ENCODE measurements at places on chromosomes 7 and 10.

DNA sequence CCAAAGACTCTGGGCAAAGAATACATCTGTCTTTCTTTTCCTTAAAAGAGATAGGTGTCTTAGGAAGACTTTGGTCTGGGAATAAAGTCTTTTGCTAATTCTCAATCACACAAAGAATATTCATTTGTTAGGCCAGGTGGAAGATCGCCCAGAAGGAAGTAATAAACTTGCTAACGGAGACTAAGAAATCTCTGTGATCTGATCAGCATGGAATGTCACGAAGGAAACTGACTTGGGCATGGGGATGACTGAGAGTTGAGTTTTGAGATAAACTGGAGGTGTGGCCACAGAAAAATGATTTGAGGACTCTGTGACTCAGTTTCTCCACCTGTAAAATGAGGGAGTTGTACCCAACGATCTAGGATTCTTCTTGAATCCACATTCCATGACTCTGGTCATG is 161.1 kb upstream of the SVIL start:
- no peak for DNase-seq

GRCh38 chr7:22350466-22351328 is 6.3 kb downstream of the RAPGEF5 start:
- no peak for DNase-seq

DNA sequence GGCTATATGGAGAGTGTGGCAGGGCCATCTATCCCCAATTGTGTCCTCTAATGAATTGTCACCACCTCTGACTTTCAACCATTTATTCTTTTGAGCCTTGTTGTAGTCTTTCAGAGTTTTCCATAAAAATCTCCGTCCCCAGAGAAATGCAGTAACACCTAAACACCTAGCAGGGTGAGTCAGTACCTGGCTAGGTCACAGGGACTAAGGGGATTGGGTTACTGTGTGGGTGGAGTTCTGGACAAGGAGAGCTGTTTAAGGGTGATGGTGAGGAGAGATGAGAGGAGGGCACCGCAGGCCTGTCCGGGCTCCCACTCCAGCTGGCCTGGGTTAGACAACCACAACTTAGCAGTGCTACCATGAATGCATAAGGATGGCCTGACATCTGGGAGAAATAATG is 186.2 kb upstream of the LYZL1 start:
- no peak for DNase-seq

- peak; percentile 82 for DNase-seq
Measured at GRCh38 chr10:99845837-99846382, 63.5 kb downstream of the ABCC2 start.

DNA sequence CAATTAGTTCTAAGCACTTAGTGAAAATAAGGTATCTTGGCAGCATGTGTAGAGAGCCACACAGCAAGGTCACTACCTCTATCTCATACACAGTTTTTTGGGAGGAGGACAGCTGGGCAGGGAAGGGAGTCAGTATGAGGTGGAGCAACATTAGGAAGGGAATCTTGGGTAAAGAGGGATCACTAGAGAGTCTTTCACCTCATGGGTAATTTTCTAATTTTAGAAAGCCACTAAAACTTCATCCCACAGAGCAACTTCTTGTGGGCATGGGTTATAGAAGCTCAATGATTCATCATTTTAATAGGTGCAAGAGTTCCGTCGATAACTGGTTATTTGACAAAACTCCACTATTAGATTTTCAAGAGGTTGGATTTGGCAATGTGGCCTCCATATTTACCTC is 2.5 kb downstream of the NRAP start:
- DNase-seq = no peak

All from posterior vena cava (tissue), 2 donors.